NCI-H524 (cell line): ENCODE measurements at places on chromosomes 5 and 9.

DNA sequence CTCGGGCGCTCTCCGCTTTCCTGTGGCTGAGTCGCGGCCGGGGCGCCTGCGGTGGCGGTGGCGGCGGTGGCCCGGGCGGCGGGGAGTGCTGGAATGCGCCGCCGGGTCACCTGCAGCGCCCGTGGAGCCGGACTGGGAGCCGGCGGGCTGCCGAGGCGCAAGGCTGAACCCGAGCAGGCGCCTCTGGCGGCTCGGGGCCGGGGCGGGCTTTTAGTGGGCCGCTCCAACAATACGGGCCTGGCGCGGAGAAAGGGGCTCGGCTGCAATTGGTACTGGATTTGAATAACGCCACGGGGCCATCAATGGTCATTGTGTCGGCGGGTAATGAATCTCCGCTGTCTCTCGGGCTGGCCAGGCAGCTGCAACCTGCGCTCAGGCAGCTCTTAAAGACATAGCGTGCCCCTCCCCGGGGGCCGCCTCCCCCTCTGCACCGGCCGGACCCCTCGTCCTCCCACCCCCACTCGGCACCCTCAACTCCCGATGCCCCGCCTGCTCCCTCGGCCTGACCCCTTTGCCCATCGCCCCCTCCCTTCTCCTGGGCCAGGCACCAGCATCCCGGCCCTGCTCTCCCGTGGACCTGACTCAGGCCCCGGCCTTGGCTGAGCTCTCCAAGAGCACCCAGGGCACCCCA, 22.1 kb downstream of the URM1 start:
- no peak for DNase-seq

- no peak for DNase-seq
Observed at GRCh38 chr5:107605596-107606125, 65.1 kb downstream of the EFNA5 start.

DNA sequence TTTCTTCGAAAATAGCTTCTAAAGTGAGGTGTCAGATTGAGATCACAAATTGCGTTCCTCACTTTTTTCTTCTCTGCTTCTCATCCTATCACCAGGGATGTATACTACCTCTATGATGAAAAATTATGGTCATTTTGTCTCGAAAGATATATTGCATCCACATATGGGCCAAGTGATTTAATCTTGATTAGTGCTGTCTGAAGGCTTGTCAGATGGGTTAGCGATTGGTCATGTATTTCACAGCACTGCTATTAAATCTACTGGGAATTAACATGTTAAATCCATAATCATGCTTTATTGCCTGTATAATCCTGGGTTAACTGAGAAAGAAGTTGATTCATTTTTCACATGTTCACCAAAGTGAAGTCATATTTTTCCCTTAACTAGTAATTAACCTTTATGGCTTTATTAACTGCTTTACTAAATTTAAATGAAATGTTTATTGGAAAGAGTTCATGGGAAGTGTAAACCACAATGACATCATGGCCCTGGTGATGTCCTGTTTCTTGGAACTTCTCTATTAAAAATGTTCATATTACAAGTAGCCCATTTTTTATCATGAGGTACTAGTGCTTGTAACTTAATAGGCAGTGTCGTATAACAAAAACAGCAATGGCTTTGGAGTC, 193.3 kb downstream of the SMC2 start:
- no peak for DNase-seq

DNA sequence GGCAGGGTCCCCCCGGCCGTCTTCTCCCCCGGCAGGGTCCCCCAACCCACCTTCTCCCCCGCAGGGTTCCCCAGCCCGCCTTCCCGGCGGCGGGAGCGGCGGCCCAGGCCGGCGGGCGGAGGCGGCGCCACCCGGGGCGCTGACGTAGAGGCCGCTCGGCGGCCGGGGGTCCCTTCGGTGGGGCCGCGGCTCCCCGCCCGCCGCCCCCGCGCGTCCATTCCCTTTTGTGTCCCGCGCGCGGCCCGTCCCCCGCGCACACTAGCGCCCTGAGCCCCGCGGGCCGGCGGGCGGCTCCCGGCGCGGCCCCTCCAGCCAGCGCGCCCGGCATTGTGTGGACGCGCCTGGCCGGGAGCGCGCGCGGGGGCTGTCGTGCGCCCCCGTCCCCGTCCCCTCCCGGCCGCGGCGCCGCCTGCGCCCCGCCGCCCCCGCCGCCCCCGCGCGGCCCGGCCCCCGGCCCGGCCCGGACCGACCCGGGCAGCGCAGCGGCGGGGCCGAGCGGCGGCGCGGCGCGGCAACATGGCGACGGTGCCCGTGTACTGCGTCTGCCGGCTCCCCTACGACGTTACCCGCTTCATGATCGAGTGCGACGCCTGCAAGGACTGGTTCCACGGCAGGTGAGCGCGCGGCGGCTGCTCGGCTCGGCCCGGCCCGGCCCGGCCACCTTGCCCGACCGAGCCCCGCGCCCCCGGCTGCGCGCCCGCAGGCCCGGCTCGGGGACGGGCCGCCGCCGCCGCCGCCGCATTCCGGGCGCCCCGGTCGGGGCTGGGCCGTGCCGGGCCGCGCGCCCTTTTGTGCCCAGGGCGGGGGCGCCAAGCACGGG, at the start of gene PHF2:
Gene PHF2, plus strand, starts transcription at position 327 of the 820 bp plus-strand sequence. Its CDS starts 190 bp downstream, at position 517.
- DNase-seq, result no peak
